ENCODE measurements at places on chromosomes 3 and 15.

DNA sequence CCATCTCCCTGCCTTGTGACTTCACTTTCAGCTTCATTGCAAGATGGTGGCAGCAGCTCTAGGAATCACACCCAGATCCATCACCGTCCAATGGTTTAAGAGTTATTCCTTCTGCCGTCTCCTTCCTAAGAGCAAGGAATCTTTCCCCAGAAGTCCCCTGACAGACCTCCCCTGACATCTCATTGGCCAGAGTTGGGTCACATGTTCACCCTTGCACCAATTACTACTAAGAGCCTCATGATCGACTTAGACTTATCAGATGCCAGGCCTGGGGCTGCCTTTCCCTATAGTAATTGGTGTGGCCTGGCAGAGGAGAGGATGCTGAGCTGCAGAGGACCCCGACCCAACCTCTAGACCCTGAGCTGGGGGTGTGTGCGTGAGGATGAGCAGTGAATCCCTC is 31.8 kb upstream of the RASGRF1 start:
- no peak for DNase-seq

DNA sequence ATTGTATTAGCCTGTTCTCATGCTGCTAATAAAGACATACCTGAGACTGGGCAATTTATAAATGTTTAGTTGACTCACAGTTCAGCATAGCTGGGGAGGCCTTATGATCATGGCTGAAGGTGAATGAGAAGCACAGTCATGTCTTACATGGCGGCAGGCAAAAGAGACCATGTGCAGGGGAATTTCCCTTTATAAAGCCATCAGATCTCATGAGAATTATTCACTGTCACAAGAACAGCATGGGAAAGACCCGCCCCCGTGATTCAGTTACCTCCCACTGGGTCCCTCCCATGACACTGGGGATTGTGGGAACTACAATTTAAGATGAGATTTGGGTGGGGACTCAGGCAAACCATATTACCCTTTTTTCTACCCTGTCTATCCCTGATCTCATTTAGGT is 51.5 kb upstream of the MYZAP start:
- DNase-seq, result no peak

GRCh38 chr3:184022323-184022722 is 4.6 kb upstream of the ABCC5 start:
- DNase-seq, result no peak

GRCh38 chr15:63582718-63583426 is 14.3 kb upstream of the FBXL22 start:
- no peak for DNase-seq

DNA sequence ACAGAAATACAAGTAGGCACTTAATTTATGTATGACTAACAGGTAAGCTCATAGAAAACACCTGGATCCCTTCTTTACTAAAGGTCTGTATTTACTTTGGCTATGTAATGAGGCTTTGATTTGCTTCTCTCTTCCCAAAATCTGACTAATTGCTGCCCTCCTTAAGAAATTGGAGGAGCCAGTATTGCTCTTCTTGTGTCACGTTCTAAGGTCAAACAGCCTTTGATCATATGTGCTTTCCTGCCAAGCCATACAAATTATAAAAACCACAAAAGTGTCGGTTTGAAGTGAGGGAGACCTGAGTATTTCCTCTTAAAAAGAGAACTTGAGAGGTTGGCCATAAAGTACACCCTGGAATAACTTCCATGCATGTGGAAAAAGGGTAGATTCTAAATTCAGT is 112.1 kb upstream of the MB21D2 start:
- DNase-seq, result no peak

DNA sequence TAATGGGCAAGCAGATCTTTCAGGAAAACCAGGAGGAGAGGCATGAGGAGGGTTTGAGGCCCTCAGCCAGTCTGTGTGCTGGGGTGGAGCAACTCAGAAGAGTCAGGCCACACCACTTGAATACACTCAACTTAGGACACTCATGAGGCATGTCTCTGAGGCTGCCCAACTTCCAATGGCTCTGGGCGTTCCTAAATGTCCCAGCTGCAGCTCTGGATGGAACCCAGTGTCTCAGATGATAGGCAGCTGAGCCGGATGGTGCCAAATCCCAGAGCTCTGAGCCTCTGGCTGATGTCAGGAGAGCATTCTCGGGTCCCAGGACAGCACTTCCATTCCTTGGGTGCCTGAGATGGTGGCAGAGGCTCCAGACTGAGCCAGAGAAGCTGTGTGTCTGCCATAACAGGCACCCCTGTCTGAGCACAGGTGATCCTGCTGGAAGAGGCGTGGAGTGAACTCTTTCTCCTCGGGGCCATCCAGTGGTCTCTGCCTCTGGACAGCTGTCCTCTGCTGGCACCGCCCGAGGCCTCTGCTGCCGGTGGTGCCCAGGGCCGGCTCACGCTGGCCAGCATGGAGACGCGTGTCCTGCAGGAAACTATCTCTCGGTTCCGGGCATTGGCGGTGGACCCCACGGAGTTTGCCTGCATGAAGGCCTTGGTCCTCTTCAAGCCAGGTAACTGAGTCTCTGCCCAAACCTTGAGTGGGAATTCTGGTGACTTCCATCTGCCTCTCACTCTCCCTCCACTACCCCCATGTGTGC is 2.8 kb downstream of the NR2E3 start:
- DNase-seq, result no peak

- no peak for DNase-seq
Observed at GRCh38 chr3:107985496-107985895, 105.3 kb downstream of the CD47 start.

GRCh38 chr15:84009616-84010015 is 226.0 kb upstream of the GOLGA6L4 start:
- DNase-seq, result no peak

- no peak for DNase-seq
Observed at GRCh38 chr15:80758130-80758745, 20.9 kb upstream of the CEMIP start.

DNA sequence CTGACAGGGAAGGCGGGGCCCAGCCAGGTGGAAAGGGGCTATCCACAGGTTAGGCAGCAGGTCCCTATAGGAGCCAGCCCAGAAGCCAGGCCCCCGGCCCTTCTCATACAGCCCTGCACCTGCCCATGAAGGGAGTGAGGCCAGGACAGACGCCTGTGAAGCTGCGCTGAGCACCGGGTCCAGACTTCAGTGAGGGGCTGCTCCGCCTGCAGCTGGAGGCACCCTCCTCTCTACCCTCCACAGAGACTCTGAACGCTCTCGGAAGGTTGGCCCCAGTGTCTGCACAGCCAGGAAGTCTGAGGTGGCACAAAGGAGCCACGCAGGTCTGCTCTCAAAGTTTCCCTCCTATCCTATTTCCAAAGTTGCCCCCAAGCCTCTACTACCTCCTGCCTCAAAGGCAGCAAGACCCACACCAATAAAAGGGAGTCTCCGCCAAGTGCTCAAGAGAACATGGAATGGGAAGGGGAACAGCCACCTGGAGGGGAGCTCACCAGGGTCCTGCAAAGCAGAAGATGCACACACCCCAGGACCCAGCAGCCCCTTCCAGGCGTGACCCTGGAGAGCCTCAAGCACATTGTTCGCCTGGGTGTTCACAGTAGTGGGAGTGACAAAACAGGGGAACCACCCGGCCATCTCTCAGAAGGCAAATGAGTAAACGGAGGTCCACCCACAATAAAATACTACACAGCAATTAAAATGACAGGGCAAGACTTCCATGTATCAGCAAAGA is 19.5 kb downstream of the XXYLT1 start:
- DNase-seq, result no peak

- no peak for DNase-seq
Observed at GRCh38 chr3:4887177-4887576, 92.1 kb upstream of the BHLHE40 start.

DNA sequence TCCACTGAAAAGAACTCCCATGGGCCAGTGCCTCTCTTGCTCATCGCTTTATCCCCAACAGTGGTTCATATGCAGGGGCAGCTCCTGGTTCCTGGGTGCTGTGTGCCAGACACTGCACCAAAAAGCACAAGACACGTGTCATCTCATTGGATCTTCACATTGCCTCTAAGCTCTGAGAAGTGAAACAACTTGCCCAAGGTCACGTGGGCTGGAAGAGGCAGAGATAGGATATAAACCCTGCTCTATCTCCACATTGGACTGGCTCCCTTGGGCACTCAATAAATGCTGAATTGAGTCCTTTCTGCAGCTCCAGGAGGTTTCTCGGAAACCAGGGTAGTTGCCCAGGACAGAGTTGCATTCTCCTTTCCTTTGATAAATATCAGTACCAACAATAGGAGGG is 88.1 kb downstream of the SRGAP3 start:
- DNase-seq, result no peak

GRCh38 chr15:93173369-93173768 is 84.4 kb upstream of the RGMA start:
- DNase-seq, result no peak

GRCh38 chr3:39754549-39754948 is 54.9 kb upstream of the MYRIP start:
- DNase-seq, result no peak

GRCh38 chr3:131193641-131194238 is 167.1 kb downstream of the NEK11 start:
- no peak for DNase-seq

GRCh38 chr15:79505956-79506355 is 73.8 kb downstream of the MINAR1 start:
- no peak for DNase-seq

- no peak for DNase-seq
Observed at GRCh38 chr3:52243791-52244628, 1.5 kb upstream of the PPM1M start.

DNA sequence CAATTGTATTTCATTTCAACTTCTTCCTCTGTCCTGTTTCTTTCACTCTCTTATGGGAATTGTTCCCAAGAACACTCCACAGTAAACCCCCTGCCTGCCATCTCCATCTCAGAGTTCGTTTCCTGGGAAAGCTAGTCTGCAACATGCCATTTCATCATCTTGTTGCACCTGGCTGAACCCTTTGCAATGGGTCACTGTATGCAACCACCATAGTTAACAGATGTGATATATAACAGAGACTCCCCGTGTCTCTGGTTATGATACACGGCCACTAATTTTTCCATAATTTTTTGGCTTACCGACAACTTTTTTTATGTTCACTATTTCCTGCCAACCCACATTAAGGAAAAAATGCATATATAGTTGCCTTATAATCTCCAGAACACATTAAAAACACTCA is 95.5 kb downstream of the CHST2 start:
- no peak for DNase-seq

DNA sequence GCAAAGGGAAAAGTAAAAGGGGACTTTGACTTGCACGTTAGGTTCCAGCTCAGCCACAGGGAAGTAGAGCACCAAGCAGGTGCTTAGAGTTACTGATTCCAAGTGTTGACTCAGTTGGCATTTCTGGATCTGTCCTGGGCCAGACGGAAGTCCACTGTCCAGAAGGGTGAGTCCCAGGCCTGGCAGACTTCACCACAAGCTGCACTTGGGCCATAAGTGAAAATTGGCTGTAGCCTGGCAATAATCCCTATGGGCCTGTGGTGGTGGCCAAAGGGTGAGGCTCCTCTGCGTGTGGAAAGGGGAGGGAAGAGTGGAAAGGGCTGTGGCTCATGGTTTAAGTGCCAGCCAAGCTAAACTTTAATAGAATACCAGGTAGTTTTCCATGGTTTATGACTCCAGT is 121.5 kb downstream of the DTWD1 start:
- no peak for DNase-seq

DNA sequence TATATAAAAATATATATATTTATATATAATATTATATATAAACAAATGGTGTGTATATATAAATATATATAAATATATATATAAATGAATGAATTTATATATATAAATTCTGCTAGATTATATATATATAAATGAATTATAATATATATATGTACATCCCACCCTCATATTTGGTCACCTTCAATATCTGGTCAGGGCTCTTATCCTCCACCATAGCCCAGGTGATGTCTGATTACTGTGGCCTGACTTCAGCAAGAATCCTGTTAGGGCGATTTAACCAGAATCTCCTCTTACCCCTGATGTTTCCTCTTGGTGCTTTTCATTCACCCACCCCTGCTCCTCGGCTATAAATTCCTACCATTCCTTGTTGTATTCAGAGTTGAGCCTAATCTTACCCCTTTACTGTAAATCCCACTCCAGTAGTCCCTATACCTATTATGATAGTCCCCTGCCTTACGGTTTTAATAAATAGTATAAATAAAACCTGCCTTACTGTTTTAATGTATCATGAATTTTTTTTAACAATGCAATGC is 439.6 kb downstream of the PLOD2 start:
- no peak for DNase-seq

DNA sequence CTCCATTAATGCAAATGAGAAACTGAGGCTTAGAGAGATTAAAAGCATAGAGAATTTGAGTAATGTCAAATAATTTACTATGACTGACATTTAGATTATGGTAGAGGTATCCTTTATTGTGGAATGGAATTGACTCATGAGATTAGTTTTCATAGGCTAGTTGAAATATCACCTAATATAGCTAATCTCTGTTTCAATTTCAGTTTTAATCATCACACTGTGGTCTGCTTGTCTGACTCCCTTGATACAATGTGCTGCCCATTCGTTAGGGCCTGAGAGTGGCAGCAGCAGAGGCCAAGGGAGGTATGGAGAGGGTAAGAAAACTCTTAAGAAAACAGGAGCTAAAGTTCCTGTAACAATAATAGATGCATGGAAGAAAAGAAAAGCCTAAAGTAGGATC is 13.2 kb upstream of the ZBTB20 start:
- no peak for DNase-seq

GRCh38 chr3:116563351-116563750 is 118.1 kb upstream of the LSAMP start:
- no peak for DNase-seq

DNA sequence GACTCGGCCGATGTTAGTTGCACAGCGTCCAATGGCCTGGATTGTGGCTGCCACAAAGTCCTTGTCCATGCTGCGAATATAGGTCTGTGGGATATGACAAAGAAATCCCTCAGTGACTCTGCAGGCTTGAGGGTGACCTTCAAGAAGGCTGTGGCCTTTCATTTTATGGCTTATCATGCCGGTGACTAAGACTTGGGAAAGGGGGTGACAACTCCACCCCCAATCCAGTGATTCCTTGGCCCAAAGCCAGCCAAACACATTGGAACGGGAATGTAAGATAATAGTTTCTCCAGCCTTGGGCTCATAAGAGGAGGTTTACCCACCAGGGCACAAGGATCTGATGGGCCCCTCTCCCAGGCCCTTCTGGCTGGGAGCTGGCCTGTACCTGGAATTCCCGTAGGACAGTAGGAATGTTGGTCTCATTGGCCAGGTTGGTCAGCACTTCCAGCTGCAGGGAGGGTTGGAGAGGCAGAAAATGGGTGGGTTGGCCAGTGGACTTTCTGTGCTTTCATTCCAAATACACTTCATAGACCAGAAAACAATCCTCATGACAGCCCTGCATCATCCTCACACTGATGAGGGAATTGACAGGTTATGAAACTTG is 30.7 kb upstream of the CPEB1 start:
- DNase-seq, result no peak

DNA sequence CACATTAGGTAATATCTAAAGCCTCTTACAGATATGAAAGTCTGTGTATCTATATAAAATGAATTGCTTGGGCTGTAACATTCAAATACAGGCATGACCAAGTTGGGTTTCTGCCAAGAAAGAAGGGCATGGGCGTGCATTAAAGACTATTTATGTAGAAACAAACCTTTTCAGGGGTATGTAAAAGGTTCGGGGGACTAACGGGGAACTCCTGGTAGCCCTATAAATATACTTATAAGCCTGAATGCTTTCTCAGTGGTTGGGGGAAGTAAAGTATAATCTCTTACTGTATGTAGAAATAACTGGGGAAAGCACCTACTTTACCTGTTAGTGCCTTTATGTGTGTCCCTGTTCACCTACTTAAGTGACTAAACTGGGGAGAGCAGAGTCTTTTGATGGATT is 154.5 kb upstream of the TBL1XR1 start:
- no peak for DNase-seq

- no peak for DNase-seq
Observed at GRCh38 chr3:197520311-197521276, 35.2 kb downstream of the BDH1 start.

GRCh38 chr15:66359740-66360139 is 3.3 kb upstream of the TIPIN start:
- DNase-seq, result no peak
